ENCODE measurements at places on chromosomes 7 and 10.

GRCh38 chr10:29622382-29622922 lies 12.3 kb downstream of the SVIL start:
- DNase-seq = no peak

GRCh38 chr7:140035400-140036223 lies 27.1 kb downstream of the PARP12 start:
- DNase-seq = no peak

DNA sequence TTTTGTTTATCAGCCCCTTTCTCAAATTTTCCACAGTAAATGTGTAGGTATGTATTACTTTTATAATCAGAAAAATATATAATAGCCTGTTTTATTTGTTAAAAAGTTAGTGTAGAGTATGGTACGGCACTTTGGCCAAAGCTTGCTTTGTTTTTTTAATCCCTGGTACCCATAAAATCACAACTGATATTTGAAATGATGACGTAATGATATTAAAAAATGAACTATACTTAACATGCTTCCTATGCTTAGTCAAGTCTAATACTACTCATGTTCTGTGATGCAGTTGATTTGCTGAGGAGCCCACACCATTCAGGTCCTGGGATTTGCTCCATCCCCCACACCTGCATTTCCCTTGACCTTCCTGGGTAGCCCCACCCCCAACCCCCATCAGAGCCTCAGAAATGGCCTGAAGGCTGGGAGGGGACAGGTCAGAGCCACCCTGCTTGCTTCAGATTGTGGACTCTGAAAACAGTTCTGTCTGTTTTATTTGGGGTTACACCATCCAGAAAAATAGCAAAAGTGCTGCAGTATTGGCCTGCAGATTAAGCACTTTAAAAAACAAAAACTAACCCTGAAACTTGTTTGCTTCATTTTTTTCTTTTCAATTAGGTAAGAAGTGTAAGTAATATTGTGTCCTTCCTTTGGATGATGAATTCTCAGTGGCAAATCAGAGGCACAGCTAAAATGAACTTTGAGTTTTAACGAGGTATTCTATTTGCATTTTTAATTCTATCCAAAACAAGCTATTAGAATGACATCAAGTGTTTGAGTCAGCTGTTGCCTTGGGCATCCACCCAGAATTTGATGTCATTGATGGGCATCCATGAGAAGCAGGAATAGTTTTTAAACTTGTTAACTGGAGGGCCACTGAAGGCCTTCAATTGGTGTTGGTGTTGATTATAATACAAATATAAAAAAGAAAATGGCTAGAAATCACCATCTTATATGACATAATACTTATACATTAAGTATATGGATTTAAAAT lies 23.3 kb downstream of the PLCE1 start:
- DNase-seq = no peak

- no peak for DNase-seq
Observed at GRCh38 chr10:58672845-58673244, 160.2 kb downstream of the BICC1 start.

DNA sequence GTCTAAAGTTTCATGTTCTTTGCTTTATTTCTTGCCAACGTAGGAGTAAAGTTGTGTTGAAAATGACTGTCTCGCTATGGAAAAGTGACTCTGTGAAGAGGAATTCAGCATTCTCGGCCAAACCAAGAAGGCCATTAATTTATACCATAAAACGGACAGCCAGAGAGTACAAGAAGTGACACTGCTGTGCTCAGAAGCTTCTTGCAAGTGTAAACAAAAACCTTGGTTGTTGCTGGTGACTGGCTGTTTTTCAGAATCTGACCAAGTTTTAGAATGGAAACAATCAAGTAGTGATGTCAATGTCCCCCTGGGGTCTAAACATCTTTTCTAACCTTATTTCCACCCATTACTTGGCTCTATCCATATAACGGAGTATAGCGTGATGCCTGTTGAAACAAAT lies 201.9 kb downstream of the INHBA start:
- DNase-seq = no peak
